T47D (cell line): ENCODE measurements at places on chromosomes 5 and 9.

- no peak for DNase-seq
These were observed 84.1 kb upstream of the IRX1 start for GRCh38 chr5:3511519-3511918.

DNA sequence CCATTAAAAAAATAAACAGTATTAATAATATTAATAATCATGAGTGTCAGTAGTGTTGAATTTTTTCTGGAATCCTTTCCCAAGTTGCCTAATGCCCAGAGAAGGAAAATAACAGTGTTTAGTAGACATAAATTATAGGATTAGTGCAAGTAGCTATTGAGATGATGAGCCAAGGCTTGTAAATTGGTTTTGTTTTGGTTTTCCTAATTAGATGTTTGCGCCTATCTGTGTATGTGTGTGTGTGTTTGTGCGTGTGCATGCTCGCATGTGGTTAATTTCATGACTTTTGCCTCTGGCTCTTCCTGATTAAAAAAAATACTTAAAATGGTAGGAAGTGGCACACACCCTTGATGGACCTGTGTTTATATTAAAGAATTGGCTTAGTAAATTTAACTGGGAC is 55.4 kb downstream of the FXN start:
- DNase-seq = no peak

- DNase-seq = peak; percentile 51
These were observed 18.8 kb downstream of the NANS start for GRCh38 chr9:98075332-98075805.

DNA sequence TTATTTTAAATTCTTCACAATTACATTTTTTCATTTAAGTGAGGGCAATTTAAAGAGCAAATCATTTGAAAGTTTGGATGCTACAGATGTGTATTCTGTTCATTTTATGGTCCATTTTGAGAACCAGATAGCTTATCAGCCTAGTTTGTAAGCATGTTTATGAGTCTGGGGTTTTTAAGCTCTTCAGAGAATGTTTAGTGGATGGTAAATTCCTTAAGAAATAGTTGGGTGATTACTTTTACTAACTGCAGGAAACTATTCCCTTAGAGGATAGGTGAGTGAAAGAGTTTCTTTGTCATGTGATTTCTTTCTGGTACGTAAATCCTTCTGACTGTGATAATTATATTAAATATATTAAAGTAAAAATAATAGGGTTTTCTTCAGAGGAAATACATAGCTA is 17.6 kb downstream of the RASGRF2 start:
- no peak for DNase-seq

GRCh38 chr9:136996361-136997292 is at the start of gene CLIC3:
Gene CLIC3 (minus strand): TSS chr9:136996568. CDS start chr9:136996543, 25 bp downstream.
- DNase-seq = peak; percentile 92

GRCh38 chr5:180090098-180090768 is 18.7 kb upstream of the RNF130 start:
- DNase-seq = no peak

GRCh38 chr5:176438959-176439757 is 9.0 kb upstream of the FAF2 start:
- no peak for DNase-seq

DNA sequence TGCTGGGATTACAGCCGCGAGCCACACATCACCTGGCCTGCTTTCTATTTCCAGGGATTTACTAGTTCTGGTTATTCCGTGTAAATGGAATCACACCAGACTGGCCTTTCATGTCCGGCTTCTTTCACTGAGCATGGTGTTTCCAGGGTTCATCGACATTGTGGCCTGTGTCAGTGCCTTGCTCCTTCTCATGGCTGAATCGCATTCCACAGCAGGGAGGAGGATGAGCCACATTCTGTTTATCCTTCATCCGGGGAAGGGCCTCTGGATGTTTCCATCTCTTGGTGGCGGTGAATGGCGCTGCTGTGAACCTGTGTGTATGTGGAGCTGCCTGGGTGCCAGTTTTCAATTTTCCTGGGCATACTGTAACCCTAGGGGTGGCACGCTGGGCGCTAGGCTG is 58.7 kb upstream of the RNU6ATAC start:
- peak; percentile 48 for DNase-seq

GRCh38 chr5:34977934-34978613 is 48.7 kb downstream of the DNAJC21 start:
- no peak for DNase-seq

GRCh38 chr5:116380621-116381020 is 194.0 kb downstream of the SEMA6A start:
- DNase-seq = no peak

DNA sequence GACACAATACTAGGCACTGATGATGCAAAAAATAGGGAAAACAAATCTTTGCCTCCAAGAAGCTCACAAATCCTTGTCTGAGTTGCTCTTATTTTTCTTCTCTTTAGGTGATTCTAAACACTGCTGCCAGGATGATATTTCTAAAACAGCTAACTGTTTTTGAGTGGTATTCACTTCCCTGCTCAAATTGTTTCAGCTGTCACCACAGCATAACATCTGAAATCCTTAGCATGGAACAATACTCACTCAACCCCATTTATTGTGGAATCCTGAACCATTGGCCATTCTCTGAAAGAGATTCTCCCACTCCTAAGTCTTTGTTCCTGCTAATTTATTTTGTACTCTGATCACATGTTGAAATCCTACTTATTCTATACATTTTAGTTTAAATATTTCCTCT is 4.8 kb upstream of the SHOC1 start:
- DNase-seq = no peak

- DNase-seq = no peak
These were observed 10.9 kb upstream of the SLC24A2 start for GRCh38 chr9:19799784-19800183.

GRCh38 chr5:73116506-73116905 is 3.9 kb upstream of the TMEM171 start:
- DNase-seq = no peak

- DNase-seq = no peak
These were observed 107.8 kb upstream of the FAM120A start for GRCh38 chr9:93343663-93344062.

GRCh38 chr5:141816598-141817399 is 61.4 kb downstream of the PCDH1 start:
- no peak for DNase-seq

- DNase-seq = no peak
These were observed 161.5 kb upstream of the TRIM32 start for GRCh38 chr9:116525611-116526010.

- peak; percentile 56 for DNase-seq
These were observed 60.5 kb downstream of the TNFSF8 start for GRCh38 chr9:114869845-114870244.

GRCh38 chr9:9945966-9946365 is 666.8 kb downstream of the PTPRD start:
- DNase-seq = no peak

DNA sequence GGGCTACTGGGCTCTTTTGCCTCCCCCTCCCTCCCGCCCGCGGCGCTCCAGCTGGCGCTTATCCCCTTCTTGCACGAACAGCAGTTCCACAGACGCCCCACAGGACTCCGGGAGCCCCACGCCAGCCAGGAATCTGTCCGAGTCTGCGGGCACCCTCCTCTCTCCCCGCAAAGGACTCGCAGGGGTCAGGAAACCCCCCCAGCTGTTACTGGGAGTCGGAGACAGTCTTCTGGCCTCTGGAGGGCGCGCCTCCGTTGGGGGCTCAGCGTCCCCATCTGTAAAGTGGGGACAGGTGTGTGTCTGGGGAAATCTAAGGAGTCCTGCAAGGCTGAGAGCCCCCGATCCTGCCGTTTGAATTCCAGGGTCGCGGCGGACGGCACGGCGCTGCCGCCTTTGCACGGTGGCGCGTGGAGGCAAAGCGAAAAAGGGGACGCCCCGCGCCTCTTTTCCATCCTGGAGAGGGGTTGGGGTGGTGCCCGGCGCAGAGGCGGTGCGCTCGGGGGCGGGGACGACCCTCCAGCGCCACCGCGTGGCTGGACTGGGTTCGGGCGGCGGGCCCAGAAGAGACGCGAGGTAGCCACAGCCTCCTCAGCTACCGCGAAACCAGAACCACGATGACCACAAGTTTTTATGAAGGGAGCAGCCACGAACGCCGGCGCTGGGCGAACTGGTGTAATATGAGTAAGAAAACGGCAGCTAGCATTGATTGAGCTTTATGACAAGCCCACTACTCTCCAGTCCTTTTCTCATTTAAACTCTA is 2.8 kb upstream of the CCIN start:
- DNase-seq = peak; percentile 72

DNA sequence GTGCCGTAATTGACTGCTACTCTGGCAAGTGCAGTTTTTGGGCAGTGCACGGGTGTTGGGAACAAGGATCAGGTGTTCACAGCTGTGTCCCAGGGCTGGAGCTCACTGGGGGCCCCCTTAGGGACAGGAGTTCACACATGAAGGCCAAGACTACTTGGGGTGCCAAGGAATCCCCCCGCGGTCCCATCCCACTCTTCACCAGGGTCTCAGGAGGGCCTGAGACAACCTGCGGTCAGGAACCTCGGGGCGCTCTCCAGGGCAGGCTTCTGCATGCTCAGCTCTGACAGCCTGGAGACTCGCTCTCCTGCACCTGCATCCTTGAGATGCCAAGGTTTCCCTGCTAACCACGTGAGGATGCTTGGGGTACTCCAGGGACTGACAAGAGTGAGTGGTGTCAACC is 2.3 kb upstream of the MAN1B1 start:
- no peak for DNase-seq

DNA sequence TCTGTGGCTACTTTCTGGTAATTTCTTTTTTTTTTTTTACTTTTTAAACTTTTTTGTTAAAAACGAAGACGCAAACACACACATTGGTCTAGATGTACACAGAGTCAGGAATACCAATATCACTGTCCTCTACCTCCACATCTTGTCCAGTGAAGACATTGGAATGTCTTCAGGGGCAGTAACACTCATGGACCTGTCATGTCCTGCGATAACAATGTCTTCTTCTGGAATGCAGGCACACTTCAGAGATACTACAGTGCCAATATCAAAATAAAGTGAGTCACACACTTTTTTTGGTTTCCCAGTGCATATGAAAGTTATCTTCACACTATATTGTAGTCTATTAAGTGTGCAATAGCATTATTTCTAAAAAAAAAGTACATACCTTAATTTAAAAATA is 175.9 kb downstream of the ARRDC3 start:
- no peak for DNase-seq

- DNase-seq = no peak
These were observed 43.3 kb downstream of the SLC28A3 start for GRCh38 chr9:84297162-84297821.

DNA sequence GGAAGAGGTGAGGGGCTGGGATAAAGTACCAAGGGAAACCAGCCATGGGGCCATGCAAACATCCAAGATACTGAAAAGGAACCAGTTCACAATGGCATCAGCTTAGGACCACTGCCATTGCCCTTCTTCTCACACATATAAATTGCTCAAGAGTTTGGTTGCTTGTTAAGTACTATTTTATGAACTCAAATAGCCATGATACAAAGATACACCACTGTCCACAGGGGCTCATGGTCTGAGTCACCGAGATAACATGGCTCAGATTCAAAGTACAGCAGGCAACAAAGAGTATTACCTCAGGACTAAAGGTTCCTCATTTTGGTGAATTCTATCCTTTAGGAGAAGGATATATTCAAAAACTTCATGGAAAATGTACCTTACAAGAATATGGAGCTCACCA is 55.6 kb downstream of the FANCC start:
- no peak for DNase-seq

- no peak for DNase-seq
These were observed 70.4 kb upstream of the SNX2 start for GRCh38 chr5:122704247-122705036.

- DNase-seq = no peak
These were observed 672.5 kb upstream of the RORB start for GRCh38 chr9:73824671-73825070.

DNA sequence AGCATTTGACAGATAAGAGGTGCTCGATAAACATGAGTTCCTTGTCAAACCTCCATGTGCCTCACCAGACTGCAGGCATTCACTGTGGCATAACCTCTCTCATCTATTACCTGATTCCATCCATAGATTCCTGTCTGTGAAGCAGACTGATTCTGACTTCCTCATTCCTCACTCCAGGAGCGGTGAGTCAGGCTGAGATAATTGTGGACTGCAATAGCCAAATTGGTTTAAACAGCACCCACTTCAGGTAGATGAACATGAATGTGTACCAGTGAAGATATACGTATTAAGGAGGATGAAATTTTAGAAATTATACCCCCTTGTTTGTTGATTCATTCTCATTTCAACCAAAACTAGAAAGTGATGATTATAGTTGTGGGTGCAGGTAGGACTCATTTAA is 391.2 kb downstream of the HINT1 start:
- DNase-seq = peak; percentile 57

GRCh38 chr9:37353791-37354190 is 68.7 kb upstream of the GRHPR start:
- no peak for DNase-seq

GRCh38 chr5:14417276-14417730 is 164.3 kb upstream of the OTULINL start:
- no peak for DNase-seq

- no peak for DNase-seq
These were observed 1917.9 kb downstream of the EFNA5 start for GRCh38 chr5:105752801-105753200.

DNA sequence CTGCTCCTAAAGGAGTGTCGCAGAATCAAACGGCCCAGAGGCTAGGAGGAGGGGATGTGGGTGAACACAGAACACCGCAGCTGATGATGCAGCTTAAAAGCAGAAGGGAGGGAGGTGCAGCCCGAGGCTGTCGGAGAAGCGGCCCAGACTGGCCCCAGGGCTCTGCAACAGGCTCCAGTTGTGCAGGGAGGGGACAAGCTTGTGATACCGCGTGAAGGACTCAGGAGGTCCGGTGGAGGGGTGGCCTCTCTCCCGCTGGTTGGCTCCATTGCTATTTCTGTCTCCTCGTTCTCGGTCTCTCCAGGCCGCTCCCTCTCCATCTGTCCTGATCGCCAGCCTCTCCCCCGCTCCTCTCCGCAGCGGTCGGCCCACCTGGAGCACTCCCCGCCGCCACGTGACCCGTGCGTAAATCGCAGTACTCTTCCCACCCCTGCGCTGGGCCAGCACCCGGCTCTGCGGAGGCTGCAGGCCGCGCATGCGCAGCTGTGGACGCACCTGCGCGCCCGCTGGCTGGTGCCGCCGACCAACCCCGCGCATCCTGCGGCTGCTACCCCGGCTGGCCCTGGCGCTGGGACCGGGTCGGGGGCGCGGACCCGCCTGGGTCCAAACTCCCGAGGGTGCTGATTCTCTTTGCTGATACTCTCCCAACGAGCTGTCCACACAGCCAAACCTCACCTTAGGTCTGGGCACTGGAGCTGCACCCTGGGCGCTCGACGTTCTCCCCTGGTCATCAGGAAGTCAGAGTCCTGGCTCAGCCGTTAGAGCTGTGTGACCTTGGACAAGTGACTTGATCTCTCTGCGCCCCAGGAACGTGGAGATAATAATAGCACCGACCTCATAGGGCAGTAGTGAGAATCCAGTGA is 3.7 kb upstream of the STXBP1 start:
- peak; percentile 80 for DNase-seq

DNA sequence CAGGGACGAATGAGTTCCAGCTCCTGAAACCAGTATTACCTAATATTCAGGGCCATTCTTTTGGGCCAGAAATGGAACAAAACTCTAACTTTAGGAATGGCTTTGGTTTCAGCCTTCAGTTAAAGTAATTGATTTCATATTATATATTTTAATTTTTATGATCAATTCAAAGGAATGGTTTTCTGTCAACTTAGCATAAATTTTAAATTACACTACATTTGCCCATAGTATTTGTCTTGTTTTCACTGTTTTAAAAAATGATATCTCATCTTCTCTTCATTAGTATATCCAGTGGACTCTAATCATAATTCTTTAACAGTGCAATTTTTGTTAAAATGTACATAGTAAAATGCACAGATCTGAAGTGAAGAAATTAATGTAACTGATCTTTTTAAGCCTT is 1.9 kb upstream of the PCDHB16 start:
- DNase-seq = no peak

GRCh38 chr9:80197661-80198060 is 625.9 kb downstream of the TLE4 start:
- no peak for DNase-seq
